Stimulated activated CD8-positive, alpha-beta memory T cell treated with anti-CD3 and anti-CD28 coated beads, Interleukin-15, amount 100 ng/mL, for 1 hour (primary cell): ENCODE measurements at places on chromosomes 16 and 17.

DNA sequence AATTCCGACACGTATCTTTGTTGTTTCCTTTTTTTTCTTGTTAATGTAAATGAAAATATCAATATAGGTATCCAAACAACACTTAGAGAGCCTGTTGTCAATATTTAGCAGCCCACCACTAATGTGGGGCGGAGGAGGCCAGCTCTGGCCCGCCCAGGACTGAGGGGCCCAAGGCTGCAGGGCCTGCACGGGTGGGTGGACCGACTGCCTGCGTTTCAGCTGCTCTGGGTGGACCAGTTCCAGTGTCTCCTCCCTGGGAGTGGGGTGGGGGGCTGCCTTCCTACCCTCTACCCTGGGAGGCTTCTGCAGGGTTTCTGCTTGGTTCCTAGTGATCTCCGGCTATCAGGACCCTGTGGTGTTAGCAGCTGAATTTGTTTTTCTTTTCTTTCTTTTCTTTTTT, 15.9 kb upstream of the ADGRG1 start:
- no peak for DNase-seq

GRCh38 chr16:79587296-79587695, 13.2 kb downstream of the MAF start:
- no peak for DNase-seq

- DNase-seq, result no peak
Measured at GRCh38 chr17:28272166-28272565, 46.8 kb upstream of the TMEM97 start.

GRCh38 chr16:63174801-63175200, 1138.6 kb upstream of the CDH8 start:
- DNase-seq, result no peak

DNA sequence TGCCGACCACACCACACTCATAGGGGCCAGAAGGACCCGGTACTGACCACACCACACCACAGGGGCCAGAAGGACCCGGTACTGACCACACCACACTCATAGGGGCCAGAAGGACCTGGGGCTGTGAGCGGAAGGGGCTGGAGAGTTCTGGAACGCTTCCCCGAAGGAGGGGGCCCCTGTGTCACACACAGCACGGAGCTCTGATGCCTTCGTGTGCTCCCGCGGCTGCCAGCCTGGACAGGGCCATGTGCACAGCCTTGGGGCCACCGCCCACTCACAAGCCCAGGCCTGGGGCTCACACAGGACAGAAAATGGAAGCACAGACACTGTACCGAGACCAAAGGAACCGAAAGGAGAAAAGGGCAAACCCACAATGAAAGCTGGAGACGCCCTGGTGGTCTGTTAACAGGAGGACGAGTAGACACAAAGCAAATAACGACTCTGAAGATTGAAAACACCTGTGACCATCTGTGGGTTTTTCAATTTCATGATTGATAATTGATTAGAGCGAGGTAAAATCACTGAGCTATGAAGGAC, 106.5 kb upstream of the METRNL start:
- DNase-seq, result no peak

- no peak for DNase-seq
Measured at GRCh38 chr16:1729026-1729425, 23.0 kb downstream of the MAPK8IP3 start.

DNA sequence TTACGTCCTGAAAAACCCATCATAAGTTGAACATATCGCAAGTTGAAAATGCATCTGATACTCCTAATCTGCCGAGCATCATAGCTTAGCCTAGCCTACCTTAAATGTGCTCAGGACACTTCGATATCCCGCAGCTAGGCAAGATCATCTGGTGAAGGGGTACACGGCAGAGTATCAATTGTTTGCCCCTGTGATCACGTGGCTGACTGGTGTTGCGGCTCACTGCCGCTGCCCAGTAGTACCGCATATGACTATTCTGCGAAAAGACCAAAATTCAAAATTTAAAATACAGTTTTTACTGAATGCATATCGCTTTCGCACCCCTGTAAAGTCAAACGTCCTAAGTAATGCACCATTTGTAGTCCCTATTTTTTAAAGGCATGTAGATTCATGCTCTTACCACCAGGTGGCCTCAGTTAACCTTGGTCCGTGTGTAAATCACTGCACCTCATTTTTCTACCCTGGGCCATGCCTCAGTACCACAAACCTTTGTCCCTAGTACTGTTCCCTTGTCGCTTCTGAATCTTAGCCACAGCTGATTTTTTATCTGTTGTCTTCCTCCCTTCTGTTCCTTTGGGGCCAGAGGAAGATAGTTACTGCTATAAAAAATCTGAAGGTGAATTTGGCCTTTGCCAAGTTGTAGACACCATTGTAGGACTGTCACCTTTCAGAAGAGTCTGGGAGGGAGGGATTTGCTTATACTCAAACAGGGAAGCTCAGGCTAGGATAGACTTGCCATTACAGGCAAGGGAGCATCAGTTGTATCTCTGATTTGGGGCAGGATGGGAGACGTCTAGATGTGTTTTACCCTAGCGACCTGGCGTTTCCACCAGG, 34.4 kb downstream of the WWP2 start:
- no peak for DNase-seq
